T-cell (primary cell): ENCODE measurements at places on chromosomes 3 and 15. TPM values are rescaled to one million over a fixed set of nuclear protein-coding genes. Genes with fewer than 3 reads are reported as not detected.

Gene SI
- not detected for total RNA-seq

Gene GOLGA6B
- 0.47 TPM for total RNA-seq

Gene ISLR
- not detected for total RNA-seq

Gene SGO1
- total RNA-seq, result 0.72 TPM

Gene CSPG4
- not detected for total RNA-seq

Gene GJD2
- total RNA-seq, result not detected

DNA sequence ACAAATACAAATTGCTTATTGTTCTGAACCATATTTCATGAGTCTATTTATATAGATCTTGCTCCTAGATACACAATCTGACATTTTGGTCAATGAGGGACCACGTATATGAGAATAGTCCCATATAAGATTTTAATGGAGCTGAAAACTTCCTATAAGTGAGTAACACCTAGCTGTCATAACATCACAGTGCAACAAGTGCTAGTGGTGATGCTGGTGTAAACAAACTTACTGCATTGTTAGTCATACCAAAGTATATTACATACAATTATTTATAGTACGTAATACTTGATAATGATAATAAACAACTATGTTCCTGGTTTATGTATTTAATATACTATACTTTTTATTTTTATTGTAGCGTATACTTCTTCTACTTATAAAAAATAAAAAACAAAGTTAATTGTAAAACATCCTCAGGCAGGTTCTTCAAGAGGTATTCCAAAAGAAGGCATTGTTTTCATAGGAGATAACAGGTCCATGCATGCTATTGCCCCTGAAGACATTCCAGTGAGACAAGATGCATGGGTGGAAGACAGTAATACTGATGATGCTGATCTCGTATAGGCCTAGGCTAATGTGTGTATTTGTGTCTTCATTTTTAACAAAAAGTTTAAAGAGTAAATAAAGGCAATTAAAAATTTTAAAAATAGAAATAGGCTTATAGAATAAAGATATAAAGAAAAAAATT, 46.8 kb upstream of the NAALADL2 start:
- no peak overlapping the region for H3K27ac ChIP-seq
- DNase-seq, result no peak
- H3K36me3 ChIP-seq, result no peaks in the 10 kb centered on the region
- no peaks in the 10 kb centered on the region for H3K4me1 ChIP-seq
- H3K4me3 ChIP-seq, result no peak overlapping the region
- H3K27me3 ChIP-seq, result no peaks in the 10 kb centered on the region

- H3K27ac ChIP-seq, result no peak overlapping the region
- no peak for DNase-seq
- H3K27me3 ChIP-seq, result no peaks in the 10 kb centered on the region
- H3K4me3 ChIP-seq, result no peak overlapping the region
- no peaks in the 10 kb centered on the region for H3K4me1 ChIP-seq
Measured at GRCh38 chr3:187518616-187519015, 150.4 kb downstream of the RTP4 start.

- no peaks in the 10 kb centered on the region for H3K36me3 ChIP-seq
- H3K27me3 ChIP-seq, result no peaks in the 10 kb centered on the region
- peaks cover 6% of the 10 kb centered on the region for H3K4me1 ChIP-seq
- no peak for DNase-seq
Measured at GRCh38 chr3:195407531-195408409, 35.0 kb downstream of the ACAP2 start.

- H3K4me3 ChIP-seq, result peak overlapping the region; percentile 81
- no peaks in the 10 kb centered on the region for H3K36me3 ChIP-seq
- H3K27ac ChIP-seq, result peak overlapping the region; percentile 77
- peaks cover 34% of the 10 kb centered on the region for H3K4me1 ChIP-seq
Measured at GRCh38 chr15:40762919-40763800, 708 bp upstream of the GCHFR start.

- no peak overlapping the region for H3K4me3 ChIP-seq
- H3K27ac ChIP-seq, result no peak overlapping the region
- no peaks in the 10 kb centered on the region for H3K36me3 ChIP-seq
- H3K27me3 ChIP-seq, result no peaks in the 10 kb centered on the region
- H3K4me1 ChIP-seq, result no peaks in the 10 kb centered on the region
- no peak for DNase-seq
Measured at GRCh38 chr3:5811016-5811415, 623.5 kb downstream of the EDEM1 start.

GRCh38 chr3:186287711-186288110, 74.3 kb downstream of the DGKG start:
- H3K4me3 ChIP-seq, result no peak overlapping the region
- H3K4me1 ChIP-seq, result no peaks in the 10 kb centered on the region
- H3K36me3 ChIP-seq, result no peaks in the 10 kb centered on the region
- DNase-seq, result no peak

DNA sequence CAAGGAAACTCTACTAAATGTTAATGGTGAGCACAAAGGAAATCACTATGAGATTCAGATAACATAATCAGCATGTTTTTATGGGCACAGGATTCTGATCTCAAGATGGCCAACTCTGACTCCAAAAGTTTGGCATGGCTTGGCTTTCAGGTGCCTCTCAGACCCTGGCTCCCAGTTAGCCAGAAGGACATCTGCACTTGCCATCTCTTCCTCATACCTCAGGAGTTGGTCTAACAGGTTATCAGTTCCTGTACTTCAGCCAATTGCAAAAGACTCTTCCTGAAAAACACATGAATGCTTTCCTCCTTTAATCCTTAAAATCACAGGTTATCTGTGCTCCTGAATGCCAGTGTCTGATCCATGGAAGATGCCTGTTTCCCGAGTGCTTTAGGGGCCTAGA, 25.0 kb downstream of the TMPRSS7 start:
- DNase-seq, result no peak
- no peaks in the 10 kb centered on the region for H3K36me3 ChIP-seq
- no peaks in the 10 kb centered on the region for H3K27me3 ChIP-seq
- peaks cover 3% of the 10 kb centered on the region for H3K4me1 ChIP-seq

DNA sequence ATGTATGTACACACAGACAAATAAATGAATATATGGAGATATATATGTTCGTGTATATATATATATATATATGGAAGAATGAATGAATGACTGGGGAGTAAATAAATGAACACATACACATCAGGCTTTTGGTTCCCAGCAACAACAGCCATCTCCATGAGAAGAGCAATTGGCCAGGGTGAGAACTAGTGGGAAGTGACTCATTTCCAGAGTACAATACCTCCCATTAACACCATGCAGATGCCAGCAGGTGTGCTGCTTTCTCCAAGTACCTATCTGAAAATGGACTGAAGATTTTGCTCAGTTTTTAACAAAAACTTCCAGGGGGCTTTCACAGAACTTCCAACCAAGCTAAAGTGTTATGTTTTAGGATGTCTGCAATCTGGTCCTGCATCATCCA, 179.8 kb upstream of the SLC2A2 start:
- no peaks in the 10 kb centered on the region for H3K4me1 ChIP-seq
- no peaks in the 10 kb centered on the region for H3K27me3 ChIP-seq
- H3K36me3 ChIP-seq, result no peaks in the 10 kb centered on the region
- no peak overlapping the region for H3K27ac ChIP-seq
- DNase-seq, result no peak
- H3K4me3 ChIP-seq, result no peak overlapping the region

- H3K27me3 ChIP-seq, result peaks cover 41% of the 10 kb centered on the region
- H3K27ac ChIP-seq, result no peak overlapping the region
- H3K4me1 ChIP-seq, result no peaks in the 10 kb centered on the region
- H3K4me3 ChIP-seq, result no peak overlapping the region
- DNase-seq, result no peak
Measured at GRCh38 chr3:127053450-127053849, 70.5 kb downstream of the PLXNA1 start.

DNA sequence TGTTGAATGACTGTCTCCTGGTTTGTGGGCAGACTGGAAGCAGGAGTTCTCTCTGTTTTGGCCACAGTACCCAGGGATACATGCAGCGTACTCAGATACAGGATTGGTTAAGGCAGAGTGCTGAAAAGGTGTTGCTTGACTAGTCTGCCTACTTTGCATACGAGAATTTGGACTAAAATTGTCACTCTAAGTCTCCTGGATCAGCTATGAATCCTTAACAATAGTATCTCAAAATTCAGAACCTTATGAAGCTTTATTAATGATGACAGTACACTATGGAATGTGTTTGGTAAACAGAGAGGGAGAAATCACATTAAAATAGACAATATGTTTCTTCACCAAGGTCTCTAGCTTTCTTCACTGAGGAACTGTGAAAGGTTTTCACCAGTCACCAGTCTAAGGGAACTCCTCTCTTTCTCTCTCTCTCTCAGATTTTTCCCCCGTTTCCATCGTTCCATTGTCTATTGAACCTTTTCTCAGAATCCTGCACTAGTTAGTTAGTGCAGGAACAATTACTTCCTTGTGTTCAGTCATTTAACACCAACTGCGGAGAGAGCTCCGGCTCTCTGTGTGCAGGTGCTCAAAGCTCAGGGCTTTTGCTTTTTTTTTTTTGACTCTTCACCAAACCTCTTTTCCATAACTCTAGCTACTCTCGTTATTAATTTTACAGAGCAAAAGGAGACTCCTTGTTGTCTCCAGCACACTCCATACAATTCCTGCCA, 85.9 kb upstream of the FNDC3B start:
- H3K4me3 ChIP-seq, result no peak overlapping the region
- H3K36me3 ChIP-seq, result no peaks in the 10 kb centered on the region
- H3K27me3 ChIP-seq, result no peaks in the 10 kb centered on the region
- H3K4me1 ChIP-seq, result no peaks in the 10 kb centered on the region
- no peak overlapping the region for H3K27ac ChIP-seq
